ENCODE measurements at places on chromosomes 2 and 18. TPM values are rescaled to one million over a fixed set of nuclear protein-coding genes. Genes with fewer than 3 reads are reported as not detected.

SNED1 gene
- total RNA-seq, result 9.7 TPM

GTF2A1L gene
- total RNA-seq, result not detected

HPCAL1 gene
- total RNA-seq, result 17.8 TPM

SKOR2 gene
- 0.81 TPM for total RNA-seq

ATAD2B gene
- 25.7 TPM for total RNA-seq

- DNase-seq, result no peak
Observed at GRCh38 chr18:21167641-21168377, 56.2 kb upstream of the ROCK1 start.

- no peak for DNase-seq
Observed at GRCh38 chr2:5756272-5756671, 64.1 kb downstream of the SOX11 start.

DNA sequence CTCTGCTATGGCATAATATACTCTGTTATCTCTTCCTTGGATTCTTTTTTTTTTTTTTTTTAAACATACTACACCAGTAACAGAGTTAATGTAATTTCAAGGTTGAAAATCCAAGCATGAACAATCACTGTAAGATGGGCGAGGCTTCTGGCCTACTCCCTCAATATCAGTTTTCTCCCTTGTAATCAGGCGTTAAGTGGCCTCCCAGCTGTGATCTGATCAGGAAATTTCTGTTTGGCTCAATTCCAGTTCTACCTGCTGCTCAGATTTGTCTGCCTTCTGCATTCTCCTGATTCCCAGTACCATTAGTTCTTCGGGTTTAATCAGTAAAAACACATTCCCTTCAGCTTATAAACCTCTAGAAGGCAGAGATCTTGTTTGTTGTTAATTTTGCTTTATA lies 18.6 kb downstream of the PRKD3 start:
- DNase-seq, result no peak

- no peak for DNase-seq
Observed at GRCh38 chr18:49441338-49441938, 19.0 kb downstream of the DYM start.

GRCh38 chr18:23101861-23102432 lies 33.3 kb upstream of the CABLES1 start:
- no peak for DNase-seq

GRCh38 chr2:65096948-65097347 lies 33.0 kb downstream of the RAB1A start:
- DNase-seq, result no peak

GRCh38 chr2:239650674-239651073 lies 249.9 kb upstream of the HDAC4 start:
- no peak for DNase-seq

GRCh38 chr2:218961651-218962570 lies 2.4 kb downstream of the CDK5R2 start:
- DNase-seq, result peak; percentile 64
